ENCODE measurements at places on chromosomes 13 and 19.

DNA sequence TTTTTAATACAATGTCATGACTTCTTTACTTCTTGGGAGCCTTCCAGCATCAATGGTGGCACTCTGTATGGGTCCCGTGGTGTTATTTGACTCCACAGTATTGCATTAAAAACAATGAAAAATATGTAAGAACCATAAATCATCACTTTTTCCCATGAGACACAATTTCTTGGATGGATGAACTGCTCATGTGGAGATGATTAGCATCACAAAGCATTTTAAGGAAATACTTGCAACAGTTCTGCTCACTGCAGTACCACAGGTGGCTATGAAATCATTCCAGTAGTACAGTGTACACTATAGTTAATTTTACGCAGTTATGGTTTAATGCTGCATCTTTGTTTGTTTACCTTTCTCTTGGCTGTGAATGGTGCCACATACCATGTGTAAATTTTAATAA is 37.2 kb upstream of the C1QTNF9B start:
- DNase-seq = no peak

GRCh38 chr13:28659621-28659970 is 666 bp downstream of the POMP start:
- no peak for DNase-seq

DNA sequence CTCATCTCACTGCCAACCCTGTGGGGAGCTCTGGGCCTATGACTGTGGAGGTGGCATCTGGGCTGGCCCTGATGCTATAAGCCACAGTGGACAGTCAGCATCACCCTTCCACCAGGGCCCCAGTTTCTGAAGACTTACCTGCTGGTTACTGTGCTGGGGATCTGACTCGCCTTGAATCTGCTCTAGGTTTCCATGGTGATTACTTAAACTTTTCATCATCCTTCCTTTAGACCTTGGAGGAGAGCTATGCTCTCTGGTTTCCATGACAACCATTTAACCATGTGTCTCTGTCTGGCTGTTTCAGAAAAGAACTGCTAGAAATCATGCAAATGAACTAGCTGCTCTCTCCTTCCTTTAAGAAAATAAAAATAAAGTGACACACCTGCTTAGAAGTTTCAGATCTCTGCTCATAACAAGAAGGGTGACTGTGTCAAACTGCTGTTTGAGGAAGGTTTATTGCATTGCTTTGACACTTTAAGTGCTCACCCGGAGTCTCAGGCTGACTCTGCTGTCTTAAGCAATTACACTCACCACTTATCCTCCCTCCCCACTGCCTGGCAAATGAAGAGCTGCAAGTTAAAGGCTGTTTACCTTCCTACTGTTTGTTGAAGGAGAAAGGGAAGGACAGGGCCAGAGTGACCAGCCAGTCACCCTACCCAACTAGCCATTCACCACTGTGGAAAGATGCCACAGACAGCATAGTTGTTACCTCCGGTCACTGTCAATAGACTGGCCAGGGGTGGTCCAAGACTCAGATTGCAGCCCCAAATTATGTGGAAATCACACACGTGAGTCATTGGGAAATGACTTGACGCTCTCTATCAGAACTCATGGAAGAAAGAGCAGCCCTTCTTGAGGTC is 87.6 kb downstream of the HSPH1 start:
- no peak for DNase-seq

DNA sequence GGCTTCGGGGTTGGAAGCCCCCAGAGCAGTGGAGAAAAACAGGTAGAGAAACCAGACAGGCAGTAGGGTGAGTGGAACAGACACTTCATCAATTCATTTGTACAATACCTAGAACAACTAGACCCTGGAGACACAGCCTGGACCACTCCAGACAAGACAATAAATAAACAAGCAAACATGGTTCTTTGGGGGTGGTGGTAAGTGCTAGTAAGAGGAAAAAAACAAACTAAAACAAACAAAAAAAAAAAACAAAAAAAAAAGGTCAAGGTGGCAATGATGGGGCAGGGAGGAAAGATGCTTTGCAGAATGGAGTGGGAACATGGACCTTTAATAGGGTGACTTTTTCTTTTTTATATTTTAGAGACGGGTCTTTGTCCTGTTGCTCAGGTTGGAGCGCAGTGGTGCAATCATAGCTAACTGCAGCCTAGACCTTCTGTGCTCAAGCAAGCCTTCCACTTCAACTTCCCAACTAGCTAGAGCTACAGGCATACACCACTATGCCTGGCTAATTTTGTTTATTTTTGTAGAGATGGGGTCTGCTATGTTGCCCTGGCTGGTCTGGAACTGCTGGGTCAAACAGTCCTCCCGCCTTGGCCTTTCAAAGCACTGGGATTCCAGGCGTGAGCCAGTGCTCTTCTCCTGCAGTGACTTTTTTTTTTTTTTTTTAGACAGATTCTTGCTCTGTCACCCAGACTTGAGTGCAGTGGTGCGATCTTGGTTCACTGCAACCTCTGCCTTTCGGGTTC is 3.1 kb downstream of the JUNB start:
- DNase-seq = no peak

DNA sequence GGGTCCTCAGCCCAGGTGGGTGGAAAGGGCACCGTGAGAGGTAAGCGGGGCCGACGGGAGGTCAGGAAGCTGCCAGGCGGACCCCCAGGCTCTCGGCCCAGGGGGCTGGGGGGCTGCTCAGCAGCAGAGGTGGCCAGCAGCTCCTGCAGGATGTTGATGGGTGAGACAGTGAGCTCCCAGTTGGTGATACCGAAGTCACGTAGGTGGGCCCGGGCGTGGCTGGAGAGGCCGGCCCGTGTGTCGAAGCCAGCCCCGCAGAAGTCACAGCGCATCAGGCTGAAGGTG is 13.0 kb downstream of the WIZ start:
- DNase-seq = no peak

DNA sequence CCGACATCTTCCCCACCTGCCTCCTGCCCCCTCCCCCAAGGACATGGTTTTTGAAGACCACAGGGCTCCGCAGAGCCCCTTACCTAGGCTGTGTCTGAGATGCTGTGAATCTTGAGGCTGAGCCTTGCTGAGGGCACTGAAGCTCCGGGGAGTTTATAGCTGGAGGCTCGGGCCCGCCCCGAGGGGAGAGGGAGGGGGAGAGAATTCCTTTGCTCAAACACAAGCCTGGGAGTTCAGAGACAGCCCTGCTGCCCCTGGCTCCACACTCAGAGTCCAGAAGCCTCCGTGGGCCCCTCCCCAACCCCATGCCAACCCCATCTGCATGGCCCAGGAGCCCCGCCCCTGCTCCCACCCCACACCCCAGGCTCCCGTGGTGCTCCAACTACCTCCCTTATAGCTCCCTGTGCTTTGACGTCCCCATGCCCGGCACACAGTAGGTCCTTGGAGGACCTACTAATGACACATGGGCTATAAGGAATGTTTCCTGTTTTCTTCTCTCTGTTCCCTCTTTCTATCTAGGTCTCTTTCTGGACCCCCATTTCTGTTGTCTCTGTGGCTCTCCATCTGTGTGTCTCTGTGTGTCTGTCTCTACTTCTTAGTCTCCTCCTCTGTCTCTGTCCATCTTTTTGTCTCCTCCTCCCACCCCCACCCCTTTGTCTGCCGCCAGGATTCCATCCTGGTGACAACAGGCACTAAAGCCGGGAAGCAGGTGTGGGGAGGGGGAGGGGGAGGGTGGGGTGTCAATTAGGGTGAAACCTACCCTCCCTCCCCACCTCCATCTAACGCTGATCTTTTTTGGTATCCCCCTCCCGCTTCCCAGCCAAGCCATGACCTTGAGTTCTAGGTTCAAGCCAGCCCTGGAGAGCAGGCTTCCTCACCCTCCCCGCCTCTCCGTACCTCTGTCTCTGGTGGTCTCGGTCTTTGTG is at the start of gene TNNT1:
Gene TNNT1 (minus strand): TSS at position 129 of the 926 bp plus-strand sequence. CDS start 2,049 bp downstream, outside the sequence.
- no peak for DNase-seq

DNA sequence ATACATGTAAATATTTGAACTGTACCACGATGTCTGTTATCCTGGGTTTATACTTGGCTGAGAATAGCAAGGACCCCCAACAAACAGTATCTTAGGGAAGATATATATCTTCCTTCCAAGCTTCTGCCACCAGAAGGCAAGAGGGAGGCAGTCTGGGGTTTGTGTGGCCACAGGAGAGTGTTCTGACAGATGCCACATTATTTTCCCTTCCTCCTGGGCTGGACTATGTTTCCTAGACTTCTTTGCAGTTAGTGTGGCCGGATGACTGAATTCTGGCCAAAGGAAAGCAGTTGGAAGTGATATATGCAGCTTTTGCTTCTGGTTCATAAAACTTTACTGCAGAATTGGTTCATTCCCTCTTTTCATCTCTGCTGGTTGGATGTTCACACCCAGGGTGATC is 39.9 kb upstream of the TMTC4 start:
- DNase-seq = no peak

GRCh38 chr19:30469774-30470173 is 97.6 kb downstream of the ZNF536 start:
- DNase-seq = no peak

GRCh38 chr13:43983373-43983772 is 103.7 kb downstream of the LACC1 start:
- no peak for DNase-seq

GRCh38 chr13:58313219-58313618 is 681.7 kb downstream of the PCDH17 start:
- DNase-seq = no peak

DNA sequence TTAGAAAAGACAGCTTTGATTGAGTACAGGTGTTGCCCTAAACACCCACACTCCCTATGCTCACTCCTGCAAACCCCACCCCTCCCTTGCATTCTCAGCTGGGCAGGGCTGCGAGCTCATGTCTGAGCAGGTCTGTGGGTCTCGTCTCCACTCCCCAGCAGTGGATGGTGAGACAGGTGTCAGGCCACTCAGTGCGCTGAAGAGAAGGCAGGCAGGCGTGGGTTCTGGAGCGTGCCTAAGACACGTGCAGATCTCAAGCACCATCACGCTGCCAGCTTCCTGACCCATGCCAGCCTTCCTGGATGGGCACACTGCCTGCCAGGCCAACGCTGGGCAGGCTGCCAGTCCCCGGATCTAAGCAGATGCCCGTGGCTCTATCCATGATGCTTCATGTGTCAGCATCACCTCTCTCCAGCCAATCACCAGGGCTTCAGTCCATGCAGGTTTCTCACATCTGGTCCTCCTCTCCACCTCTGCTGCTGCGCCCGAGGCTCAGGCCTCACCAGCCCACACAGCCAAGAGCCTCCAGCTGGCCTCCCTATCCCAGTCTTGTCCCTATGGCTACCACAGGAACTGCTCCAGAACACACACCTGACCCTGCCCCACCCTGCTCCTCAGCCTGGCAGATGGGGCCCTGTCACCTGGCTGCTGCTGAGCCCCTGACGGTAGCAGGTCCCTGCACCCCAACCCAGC is 42.6 kb downstream of the EPS15L1 start:
- no peak for DNase-seq

GRCh38 chr13:100497389-100497788 is 91.2 kb downstream of the GGACT start:
- DNase-seq = no peak

GRCh38 chr13:111186305-111186935 is 71.3 kb downstream of the ARHGEF7 start:
- no peak for DNase-seq

GRCh38 chr13:38409771-38410170 is 60.1 kb downstream of the UFM1 start:
- DNase-seq = no peak

GRCh38 chr13:104616990-104617389 is 1550.8 kb upstream of the SLC10A2 start:
- DNase-seq = no peak

DNA sequence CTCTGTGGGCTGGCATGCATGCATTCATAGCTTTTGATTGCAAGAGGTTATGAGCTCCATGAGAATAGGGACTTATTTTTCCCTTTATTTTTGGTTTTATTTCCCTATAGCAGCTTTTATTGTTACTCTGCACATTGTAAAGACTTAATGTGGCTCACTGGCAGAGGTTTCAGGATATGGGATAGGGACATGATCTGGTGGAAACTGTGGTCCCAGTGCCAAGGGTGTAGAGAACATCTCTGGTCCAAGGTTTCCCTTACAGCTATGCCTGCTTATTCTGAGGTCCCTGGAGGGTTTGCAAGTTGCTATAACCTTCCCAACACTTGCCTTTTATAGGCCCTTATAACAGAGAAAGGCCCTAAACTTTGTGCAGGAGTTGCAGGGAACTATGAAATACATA is 33.6 kb downstream of the LMO7 start:
- no peak for DNase-seq

- DNase-seq = no peak
Observed at GRCh38 chr19:2394054-2394441, 33.3 kb downstream of the TIMM13 start.

DNA sequence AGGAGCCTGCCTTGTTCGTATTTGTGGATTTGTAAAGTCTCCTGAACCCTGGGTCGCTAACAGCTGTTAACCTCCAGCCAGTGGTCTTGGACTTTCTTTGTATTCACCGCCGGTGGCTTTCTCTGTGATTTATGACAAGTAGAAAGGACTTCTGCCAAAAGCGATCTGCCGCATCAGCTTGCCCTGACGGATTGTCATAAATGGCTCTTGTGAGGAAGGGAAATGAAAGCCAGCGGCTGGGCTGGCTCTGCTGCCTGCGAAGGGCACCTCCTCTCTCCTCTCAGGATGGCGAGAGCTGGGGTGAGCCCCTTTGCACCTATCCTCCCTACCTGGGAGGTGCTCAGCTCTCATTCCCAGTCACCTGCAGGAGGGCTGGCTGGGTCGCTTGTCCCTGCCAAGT is 25.6 kb downstream of the DHRS12 start:
- no peak for DNase-seq

DNA sequence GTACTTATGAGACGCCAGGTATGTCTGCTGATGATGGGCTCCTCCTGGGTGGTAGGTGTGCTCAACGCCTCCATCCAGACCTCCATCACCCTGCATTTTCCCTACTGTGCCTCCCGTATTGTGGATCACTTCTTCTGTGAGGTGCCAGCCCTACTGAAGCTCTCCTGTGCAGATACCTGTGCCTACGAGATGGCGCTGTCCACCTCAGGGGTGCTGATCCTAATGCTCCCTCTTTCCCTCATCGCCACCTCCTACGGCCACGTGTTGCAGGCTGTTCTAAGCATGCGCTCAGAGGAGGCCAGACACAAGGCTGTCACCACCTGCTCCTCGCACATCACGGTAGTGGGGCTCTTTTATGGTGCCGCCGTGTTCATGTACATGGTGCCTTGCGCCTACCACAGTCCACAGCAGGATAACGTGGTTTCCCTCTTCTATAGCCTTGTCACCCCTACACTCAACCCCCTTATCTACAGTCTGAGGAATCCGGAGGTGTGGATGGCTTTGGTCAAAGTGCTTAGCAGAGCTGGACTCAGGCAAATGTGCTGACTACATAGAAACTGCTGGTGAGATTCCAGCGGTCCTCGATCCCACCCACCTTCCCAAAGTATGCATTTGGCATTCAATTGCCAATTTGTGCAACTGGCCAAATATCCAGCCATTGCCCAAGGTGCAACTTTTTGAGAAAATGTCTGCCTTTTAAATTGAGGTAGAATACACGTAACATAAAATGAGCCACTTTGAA is 10.2 kb downstream of the OR2Z1 start:
- DNase-seq = no peak

GRCh38 chr19:7636691-7637373 is at the start of gene STXBP2:
TSS of gene STXBP2 (plus strand) at chr19:7637110. CDS start at chr19:7637150, 40 bp downstream.
- DNase-seq = peak; percentile 95

- DNase-seq = no peak
Observed at GRCh38 chr13:48654511-48654910, 782 bp downstream of the CYSLTR2 start.
